ENCODE measurements at places on chromosomes 2 and 18. TPM values are rescaled to one million over a fixed set of nuclear protein-coding genes. Genes with fewer than 3 reads are reported as not detected.

GRCh38 chr2:216195565-216196029 is 86.4 kb downstream of the XRCC5 start:
- H3K4me3 ChIP-seq, result no peak overlapping the region
- no peak for DNase-seq
- no peaks in the 10 kb centered on the region for H3K27me3 ChIP-seq
- H3K27ac ChIP-seq, result no peak overlapping the region
- no peaks in the 10 kb centered on the region for H3K4me1 ChIP-seq

DNA sequence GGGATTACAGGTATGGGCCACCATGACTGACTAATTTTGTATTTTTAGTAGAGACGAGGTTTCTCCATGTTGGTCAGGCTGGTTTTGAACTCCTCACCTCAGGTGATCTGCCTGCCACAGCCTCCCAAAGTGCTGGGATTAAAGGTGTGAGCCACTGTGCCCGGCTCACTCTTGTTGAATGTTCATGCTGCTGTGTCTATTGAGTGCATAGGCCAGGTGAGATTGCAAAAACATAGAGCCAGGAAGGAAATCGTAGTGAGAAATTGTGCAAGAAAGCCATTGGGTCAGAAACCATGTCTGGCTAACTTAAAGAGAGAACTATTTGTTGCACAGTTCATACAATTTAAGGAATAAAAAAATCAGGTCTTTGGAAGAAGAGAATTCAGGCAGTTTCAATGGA is 45.5 kb upstream of the FZD5 start:
- no peaks in the 10 kb centered on the region for H3K36me3 ChIP-seq
- H3K27ac ChIP-seq, result no peak overlapping the region
- no peaks in the 10 kb centered on the region for H3K27me3 ChIP-seq
- DNase-seq, result no peak
- peaks cover 23% of the 10 kb centered on the region for H3K4me1 ChIP-seq

NPHP1 gene
- not detected for polyA plus RNA-seq

C2orf66 gene
- not detected for polyA plus RNA-seq
